ENCODE measurements at places on chromosomes 6 and 20.

DNA sequence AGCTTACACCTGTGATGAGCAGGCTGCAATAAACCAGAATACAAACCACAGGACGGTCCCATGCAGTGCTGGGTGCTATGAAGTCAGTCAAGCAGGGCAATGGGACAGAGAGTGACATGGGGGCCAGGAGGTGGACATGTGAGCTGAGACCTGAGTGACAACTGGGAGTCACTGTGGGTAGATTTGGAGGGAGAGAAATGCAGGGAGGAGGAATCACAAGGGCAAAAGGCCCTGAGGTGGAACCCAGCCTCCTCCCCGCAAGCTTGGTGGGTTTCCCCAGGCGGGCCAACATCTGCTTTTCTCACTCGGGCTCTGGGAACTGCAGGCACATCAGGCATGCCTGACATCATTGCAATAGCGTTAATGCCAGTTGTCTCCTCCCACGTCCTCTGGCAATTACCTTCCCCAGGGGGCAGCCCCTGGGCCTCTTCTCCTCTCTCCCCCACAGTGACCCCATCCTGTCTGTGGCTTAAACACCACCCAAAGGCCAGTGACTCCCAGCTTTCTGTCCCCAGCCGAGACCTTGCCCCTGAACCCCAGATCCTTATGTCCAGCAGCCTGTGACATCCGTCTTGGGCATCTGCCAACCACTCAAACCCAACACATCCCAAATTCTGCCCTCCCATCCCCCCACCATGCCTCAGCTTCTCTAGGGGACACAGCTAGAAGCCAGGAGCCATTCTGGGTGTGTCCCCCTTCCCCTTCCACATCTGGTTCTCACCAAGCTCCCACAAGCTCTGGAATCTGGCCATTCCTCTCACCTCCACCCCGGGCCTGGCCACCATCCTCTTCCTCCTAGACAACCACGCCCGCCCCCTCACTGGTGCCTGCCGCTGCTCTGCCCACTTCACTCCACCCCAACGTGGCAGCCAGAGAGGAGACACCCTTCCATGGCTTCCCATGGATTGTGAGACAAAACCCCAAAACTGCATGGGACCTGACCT lies 28.2 kb downstream of the PDRG1 start:
- no peak for DNase-seq

DNA sequence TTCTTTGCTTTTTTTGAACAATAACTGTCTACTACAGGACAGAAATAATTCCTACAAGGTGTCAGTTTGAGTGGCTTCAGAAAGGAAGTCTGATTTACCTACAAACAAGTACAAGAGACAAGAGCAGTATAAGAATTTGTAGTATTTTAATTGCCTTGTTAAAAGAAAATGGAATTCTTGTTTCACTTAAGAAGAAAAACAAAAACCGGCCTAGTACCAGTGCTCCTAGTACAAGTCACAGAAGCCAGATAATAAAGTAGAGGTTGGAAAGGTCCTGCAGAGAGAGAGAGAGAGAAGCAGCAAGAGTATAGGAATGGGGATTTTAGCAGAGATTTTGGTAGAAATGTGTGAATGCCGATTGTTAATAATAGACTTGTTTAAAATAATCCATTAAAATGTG lies 6.4 kb downstream of the TAB2 start:
- no peak for DNase-seq

GRCh38 chr6:116387374-116387773 lies 16.6 kb downstream of the DSE start:
- DNase-seq, result no peak

DNA sequence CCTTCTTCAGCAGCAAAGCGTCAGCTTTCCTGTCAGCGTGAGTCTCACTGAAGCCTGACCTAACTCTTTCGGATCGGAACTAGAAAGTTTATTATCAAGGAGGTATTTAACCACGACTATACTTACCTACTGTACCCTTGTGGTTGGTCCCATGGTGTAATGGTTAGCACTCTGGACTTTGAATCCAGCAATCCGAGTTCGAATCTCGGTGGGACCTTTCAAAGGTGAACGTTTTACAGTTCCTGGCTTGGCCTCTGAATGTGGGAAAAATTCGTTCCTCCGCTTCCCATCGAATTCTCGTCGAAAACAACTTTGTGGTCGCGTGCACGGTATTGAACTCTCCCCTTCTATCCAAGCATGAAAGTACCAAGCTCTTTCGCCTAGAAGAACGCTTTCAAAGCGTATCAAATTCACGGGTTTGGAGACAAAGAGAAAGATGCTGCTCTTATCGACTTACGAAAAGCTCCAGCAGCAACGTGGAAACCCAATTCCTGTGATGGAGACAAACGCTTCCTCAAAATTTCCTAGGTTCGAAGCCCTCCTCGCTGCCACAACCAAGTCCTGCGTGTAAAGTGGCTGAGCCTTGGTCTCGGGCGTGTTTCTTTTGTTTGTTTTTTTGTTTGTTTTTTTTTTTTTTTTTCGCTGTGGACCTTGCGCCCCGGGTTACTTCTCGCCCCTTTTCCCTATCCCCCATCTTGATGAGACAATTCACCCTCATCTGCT lies 63.7 kb downstream of the GPX5 start:
- no peak for DNase-seq

- DNase-seq, result no peak
Measured at GRCh38 chr6:80553071-80553740, 446.7 kb downstream of the BCKDHB start.

DNA sequence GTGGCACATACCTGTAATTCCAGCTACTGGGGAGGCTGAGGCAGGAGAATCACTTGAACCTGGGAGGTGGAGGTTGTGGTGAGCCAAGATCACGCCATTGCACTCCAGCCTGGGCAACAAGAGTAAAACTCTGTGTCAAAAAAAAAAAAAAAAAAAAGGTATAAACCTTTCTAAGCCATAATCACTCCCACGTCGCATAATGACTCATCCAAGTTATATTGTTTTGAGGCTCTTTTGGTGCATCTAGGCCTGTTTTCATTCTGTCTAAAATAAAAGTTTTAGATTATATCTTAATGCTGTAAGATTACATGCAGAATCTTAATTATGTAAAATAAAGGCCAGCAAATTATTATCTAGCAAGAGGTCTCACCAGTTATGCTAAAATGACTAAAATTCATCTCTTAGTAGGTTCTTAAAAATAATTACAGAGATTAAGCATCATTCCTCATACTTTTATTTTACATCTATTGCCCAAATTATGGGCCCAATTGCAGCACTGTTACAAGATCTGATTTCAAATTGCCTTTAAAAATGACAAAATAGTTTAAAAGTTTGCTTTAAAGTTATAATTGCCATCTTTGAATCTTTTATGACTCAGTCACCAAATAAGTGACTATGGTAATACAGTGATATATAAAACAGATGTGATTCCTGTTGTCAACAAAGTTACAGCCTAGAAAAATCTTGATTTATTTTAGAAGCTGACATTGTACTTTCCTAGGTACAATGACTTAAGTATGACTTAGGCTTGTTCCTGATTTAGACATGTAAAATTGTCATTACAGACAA lies 10.4 kb upstream of the SUMO4 start:
- no peak for DNase-seq

- no peak for DNase-seq
Measured at GRCh38 chr6:112061605-112062004, 7.7 kb downstream of the CCN6 start.

DNA sequence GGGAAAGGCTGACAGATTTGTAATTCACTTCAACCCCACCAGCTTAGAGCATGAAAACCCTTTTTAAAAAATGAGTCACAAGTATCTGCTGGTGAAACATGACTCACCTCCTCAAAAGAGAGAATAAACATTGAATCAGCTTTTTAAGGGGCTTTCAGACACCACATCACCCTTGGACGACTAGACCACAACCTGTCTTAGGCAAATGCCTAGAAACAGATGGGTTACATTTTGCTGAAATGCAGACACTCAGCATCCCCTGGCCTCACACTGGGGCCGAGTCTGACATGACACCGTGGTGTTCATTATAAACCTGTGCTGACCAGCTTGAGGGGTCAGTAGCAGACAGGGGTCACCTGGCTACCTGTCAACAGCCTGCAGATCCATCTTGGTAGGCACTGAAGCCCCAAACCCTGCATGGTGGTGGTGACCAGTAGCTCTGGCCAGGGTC lies 175.3 kb upstream of the CST7 start:
- DNase-seq, result no peak

DNA sequence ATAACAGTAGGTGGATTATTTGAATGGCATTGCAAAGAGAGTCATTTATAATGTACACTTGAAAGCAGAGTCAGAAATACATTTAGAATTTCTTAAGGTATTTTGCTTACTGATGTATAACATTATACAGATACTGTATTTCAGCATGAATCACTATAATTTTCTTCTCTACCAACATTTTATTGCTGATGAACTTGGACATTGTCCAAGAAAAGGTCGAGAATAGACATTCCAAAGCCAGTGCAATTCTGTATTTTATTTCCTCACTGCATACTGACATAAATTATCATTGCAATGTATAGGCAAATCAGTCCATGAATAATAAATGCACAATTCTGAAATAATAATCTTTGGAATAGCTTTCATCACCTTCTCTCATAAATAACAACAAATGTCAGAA lies 1420.0 kb upstream of the EYS start:
- DNase-seq, result no peak

- DNase-seq, result peak; percentile 50
Measured at GRCh38 chr6:30955367-30956042, 14.7 kb downstream of the MUCL3 start.

- DNase-seq, result no peak
Measured at GRCh38 chr20:13554076-13554475, 84.7 kb downstream of the TASP1 start.

GRCh38 chr6:111399626-111400025 lies 83.4 kb downstream of the REV3L start:
- no peak for DNase-seq

- no peak for DNase-seq
Measured at GRCh38 chr6:139284789-139285188, 7.0 kb downstream of the TXLNB start.

DNA sequence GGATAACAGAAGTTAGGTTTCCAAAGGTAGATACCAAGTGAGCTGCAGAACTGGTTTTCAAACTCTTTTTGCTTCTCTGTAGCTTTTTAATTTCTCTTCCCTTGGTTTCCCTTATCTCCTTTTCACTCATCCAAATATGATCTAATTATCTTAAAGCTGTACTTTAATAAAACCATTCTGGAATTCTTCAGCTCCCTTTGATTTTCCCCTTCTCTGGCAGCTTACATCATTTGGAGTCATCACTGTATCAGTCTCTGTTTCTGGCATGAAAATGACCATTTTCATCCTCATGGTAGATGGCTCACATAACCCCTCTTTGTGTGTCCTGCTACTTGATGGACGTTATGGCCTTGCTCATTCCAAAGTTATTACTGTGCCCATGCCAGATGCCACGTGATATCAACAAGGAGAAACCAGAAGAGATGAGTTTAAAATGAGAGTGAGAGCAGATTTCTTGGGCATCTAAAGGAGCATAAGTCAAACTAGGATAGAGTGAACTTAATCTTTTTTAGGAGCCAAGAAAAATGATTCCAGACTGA lies 620.2 kb downstream of the QKI start:
- DNase-seq, result no peak

- no peak for DNase-seq
Measured at GRCh38 chr6:52696418-52696817, 25.5 kb downstream of the TMEM14A start.

DNA sequence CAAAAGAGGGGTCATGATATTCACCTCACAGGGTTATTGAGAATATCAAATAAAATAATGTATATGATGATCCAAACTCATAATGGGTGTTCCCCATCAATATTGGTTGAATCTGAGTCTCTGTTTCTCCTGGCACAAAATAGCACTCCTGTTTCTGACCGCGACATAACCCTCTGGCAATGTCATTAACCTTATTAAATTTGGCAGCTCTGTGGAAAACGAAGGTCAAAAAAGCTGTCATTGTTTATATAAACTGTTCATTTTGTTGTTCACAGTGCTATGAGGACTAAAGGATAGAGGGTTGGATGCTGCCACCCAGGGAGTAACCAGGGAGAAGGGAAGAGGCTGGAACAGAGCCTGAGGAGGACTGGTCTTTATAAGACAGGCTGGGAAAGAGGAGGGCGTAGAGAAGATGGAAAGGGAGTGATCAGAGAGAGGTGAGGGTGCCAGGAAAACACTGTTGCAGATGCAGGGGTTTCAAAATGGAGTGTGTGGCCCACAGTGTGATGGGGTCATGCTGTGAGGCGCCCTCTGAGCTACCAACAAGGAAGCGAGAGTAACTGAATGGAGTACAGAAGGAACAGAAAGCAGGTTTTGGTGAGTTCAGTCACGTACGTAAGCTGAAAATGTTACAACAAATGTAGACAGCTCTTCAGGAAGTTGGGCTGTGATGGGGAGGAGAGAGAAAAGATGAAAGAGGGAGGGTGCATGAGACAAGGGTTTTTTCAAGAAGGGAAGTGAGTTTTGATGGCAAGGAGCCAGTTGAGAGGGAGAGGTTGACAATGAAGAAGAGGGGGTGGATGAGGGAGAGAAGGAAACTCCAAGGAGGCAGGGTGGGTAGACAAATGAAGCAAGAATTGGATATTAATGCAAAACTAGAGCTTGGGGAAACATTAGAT lies 251.6 kb upstream of the TAB2 start:
- no peak for DNase-seq

DNA sequence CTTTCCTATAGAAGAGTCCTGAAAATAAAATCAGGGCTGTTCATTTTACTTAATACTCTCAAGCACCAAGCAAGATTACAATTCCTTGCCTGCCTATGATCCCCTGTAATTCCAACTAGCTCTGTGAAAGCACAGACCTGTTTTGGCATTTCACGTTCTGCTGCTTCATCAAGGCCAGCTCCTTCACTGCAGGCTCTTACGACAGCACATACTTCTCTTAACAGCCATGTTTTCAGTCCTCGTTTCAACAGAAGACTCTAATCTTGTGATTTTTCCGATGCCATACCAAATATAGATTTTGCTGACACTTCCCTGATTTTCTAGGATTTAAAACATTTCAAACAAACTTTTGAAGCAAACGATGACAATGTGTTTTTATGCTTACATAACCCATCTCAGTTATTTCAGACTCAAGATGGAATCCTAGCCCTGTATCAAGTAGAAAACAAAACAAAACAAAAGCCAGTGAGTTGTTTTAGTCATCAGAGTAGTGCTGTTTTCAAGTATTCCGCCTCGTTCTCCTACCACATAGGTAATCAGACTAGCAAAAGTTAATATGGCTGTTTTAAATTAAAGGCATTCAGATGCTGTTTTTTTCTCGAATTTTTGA lies 616.5 kb upstream of the CITED2 start:
- no peak for DNase-seq

DNA sequence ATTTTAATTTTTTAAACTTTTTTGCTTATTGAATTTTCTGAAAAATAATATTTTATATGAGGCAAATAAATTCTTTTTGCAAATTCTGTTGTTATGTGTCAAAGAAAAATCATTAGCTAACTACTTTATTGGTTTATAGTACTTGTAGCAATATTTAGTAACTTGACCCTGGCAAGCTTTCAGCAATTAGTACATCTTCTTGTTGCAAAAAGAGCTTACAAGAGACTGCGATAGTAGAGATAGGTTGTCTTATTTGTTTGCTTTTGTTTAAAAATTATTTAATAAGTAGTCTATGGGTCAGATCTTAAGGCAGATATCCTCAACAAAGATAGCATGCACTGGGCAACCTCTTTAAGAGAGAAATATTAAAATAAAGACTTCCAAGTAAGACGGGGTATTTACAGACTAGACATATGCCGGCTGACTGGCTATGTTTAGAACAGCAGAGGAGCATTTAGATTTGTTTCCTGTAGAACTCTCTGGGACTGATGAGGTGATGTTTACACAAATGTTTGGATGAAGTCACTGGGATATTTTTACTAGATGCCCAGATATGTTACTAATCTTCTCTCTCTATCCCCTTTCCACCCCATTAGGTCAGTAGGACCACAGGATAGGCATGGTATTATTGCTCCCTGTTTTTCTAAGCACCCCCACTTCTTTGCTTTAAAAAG lies 25.0 kb downstream of the VGLL2 start:
- no peak for DNase-seq
